ENCODE measurements at places on chromosomes 11 and 22. TPM values are rescaled to one million over a fixed set of nuclear protein-coding genes. Genes with fewer than 3 reads are reported as not detected.

LMO2 gene
- total RNA-seq, result 2.1 TPM

RAG2 gene
- not detected for total RNA-seq

OR6T1 gene
- not detected for total RNA-seq

SLC6A5 gene
- total RNA-seq, result not detected

NPTXR gene
- total RNA-seq, result 0.60 TPM

CPT1B gene
- 0.90 TPM for total RNA-seq

OR8G5 gene
- not detected for total RNA-seq

CRACR2B gene
- 0.45 TPM for total RNA-seq

CADM1 gene
- total RNA-seq, result 0.45 TPM

KRTAP5-11 gene
- not detected for total RNA-seq

NRIP3 gene
- total RNA-seq, result 3.7 TPM

CREB3L1 gene
- total RNA-seq, result 19.9 TPM

CASP5 gene
- total RNA-seq, result not detected

ZNRF3 gene
- 1.9 TPM for total RNA-seq

FAM180B gene
- 0.94 TPM for total RNA-seq

ANKK1 gene
- 0.12 TPM for total RNA-seq

RFPL2 gene
- total RNA-seq, result not detected

KIRREL3 gene
- total RNA-seq, result 1.1 TPM

PATE4 gene
- total RNA-seq, result not detected

F2 gene
- total RNA-seq, result not detected

OR6A2 gene
- total RNA-seq, result 0.15 TPM

XKR3 gene
- not detected for total RNA-seq

FERMT3 gene
- total RNA-seq, result 10.7 TPM

BEST1 gene
- 0.60 TPM for total RNA-seq

HTR3B gene
- not detected for total RNA-seq

P4HA3 gene
- 19.2 TPM for total RNA-seq

MAPK8IP1 gene
- total RNA-seq, result 3.3 TPM

MIOX gene
- not detected for total RNA-seq

GLYATL1B gene
- total RNA-seq, result not detected

ATL3 gene
- total RNA-seq, result 57.1 TPM

PRODH gene
- 0.08 TPM for total RNA-seq

TMX2 gene
- total RNA-seq, result 59.8 TPM

TP53AIP1 gene
- total RNA-seq, result not detected

UCP3 gene
- total RNA-seq, result 0.12 TPM

MS4A3 gene
- not detected for total RNA-seq

RIMBP3C gene
- total RNA-seq, result 0.15 TPM

All from smooth muscle cell of the coronary artery (primary cell).